ENCODE measurements at places on chromosomes 4 and X.

GRCh38 chr4:142161086-142161485 is 524.7 kb downstream of the IL15 start:
- no peak for DNase-seq

DNA sequence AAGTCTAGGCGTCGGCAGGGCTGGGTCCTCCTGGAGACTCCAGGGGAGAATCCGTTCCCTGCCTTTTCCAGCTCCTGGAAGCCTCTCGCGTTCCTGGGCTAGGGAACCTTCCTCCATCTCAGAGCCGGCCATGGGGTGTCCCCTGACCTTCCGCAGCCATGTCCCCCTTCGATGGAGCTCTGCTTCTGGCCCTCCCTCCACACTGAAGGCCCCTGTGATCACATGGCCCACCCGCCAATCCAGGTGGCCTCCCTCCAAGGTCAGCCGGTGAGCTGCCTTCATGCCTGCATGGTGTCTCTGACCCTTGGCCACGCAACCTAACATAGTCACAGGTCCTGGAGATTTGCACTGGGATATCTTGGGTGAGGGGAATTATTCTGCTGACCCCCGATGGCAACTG is 69.6 kb downstream of the TRMT44 start:
- no peak for DNase-seq

- DNase-seq = no peak
These were observed 66.1 kb upstream of the ENPP6 start for GRCh38 chr4:184283659-184284335.

DNA sequence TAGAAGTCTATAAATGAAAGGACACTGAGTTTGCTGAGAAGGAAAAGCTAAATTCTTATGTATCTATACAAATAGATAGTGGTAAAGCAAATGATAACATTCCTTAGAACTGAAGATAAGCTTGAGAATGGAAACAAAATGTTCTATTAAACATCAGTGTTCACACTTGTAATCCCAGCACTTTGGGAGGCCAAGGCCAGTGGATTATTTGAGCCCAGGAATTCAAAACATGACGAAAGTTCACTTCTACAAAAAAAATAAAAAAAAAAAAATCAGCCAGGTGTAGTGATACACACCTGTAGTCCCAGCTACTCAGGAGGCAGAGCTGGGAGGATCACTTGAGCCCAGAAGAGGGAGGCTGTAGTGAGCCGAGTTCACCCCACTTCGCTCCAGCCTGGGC is 199.8 kb downstream of the COMMD8 start:
- no peak for DNase-seq

DNA sequence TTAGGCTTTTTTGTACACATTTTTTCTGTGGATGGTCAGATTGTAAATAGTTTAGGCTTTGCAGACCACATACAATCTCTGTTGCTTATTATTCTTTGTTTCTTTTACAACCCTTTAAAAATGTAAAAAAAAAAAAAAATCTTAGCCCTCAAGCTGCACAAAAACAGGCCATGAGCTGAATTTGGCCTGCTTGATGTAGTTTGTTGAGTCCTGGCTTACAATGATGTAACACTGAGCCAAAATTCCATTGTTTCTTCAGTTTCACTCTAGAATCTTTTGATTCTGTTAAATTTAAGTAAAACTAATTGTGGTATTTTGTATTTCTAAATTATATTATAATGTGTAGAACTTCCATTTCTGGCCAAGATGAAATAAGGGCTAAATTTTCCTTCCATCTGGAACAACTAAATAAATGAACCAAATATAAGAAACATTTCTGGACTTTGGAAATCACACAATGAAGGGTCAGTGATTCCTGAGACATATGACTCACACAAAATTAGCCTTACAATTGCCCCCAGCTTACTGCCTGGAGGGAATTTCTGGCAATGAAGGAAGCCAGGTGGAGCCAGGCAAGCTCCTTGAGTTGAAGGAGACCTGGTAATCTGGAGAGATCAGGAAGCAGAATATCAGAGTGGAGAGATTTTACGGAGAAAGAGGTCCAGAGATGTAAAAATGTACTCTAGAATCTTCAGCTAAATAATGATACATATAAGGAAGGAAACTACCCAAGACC is 29.8 kb downstream of the IQCM start:
- no peak for DNase-seq

DNA sequence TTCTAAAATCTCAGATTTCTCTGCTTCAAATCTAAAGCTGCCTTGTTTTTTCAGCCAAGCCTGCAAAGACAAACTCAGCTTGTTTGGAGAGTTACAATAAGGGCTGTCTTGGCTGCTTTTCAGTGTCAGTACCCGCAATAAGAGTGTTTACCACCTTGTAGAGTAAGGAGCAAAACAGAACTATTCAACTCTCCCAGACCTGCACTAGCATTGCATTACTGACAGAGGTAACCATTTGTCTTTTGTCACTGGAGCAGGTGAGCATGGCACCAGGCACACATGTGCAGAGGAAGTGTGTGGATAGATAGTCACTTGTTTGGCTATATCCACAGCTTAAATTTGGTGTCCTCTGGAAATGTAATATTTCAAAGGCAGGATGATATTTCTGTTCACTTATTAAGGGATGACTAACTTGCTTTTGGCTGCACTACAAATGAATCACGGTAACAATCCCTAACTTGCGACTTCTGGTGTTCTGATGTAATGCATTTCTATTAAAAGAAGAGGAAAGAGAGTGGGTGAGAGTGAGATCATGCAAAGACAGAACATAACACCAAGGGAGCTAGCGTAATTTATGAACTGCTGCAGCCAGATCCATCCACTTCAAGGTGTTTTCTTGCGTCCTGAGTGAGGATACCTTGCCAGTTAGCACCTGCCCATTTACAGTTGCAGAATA is 38.6 kb downstream of the PTCHD1 start:
- DNase-seq = no peak

DNA sequence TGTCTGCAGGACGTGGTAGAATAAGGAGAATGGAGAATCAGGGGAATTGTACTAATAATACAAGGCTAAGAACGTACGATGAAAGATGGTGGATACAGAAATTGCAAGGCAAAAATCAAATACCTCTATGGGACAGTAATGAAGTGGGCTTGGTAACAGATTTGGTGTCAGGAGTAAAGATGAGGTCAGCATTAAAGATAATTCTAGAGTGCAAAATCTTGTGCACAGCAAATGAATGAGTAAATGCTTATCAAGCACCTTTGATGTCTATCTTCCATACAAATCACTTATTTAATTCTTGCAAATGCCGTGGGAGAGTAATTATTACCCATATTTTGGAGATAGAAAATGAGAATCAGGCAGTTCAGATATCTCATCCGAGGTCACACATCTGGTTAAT is 70.9 kb downstream of the DDX60 start:
- DNase-seq = no peak

GRCh38 chr4:151652841-151653547 is 107.8 kb downstream of the GATB start:
- DNase-seq = no peak

- DNase-seq = no peak
These were observed 33.4 kb downstream of the ACSL1 start for GRCh38 chr4:184792334-184792733.
